ENCODE measurements at places on chromosomes 7 and 10.

GRCh38 chr7:70712942-70713341 is 419.0 kb upstream of the GALNT17 start:
- no peak for DNase-seq

GRCh38 chr10:102069071-102069470 is 3.9 kb downstream of the HPS6 start:
- no peak for DNase-seq

GRCh38 chr10:3231951-3232730 is 59.6 kb upstream of the PITRM1 start:
- no peak for DNase-seq

- DNase-seq = no peak
These were observed 221.8 kb upstream of the PPP1R3A start for GRCh38 chr7:114140561-114140960.

- no peak for DNase-seq
These were observed 348.7 kb upstream of the NFE2L3 start for GRCh38 chr7:25803117-25803887.

DNA sequence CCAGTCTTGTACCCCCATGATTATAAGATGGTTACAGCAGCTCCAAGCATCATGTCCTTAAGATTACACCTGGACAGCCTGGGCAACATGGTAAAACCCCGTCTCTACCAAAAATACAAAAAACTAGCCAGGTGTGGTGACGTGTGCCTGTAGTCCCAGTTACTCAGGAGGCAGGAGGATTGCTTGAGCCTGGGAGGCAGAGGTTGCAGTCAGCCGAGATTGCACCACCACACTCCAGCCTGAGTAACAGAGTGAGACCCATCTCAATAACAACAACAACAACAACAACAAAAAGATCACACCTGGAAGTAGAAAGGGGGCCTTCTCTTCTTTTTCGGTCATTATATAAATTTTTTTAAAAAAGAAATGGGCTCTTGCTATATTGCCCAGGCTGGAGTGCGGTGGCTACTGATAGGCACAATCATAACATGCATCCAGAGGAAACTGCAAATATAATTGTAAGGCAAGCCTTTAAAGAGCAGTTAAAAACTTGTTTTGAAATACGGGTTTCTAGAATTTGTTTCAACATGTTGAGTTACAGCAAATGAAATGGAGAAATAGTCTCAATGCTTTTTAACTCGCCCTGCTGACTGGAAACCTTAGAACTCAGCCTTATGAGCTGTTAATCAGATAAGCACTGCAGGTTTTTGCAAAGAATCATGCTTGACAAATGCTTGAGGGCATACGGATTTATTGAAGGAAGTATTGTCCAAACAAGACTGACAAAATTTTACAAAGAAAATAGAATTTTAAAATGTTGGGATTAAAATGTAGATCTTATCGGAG is 4.7 kb upstream of the ENTPD7 start:
- DNase-seq = peak; percentile 97

GRCh38 chr10:6239213-6239991 is 36.7 kb downstream of the PFKFB3 start:
- peak; percentile 91 for DNase-seq

- DNase-seq = no peak
These were observed 89.4 kb downstream of the SH3PXD2A start for GRCh38 chr10:103765981-103766380.

DNA sequence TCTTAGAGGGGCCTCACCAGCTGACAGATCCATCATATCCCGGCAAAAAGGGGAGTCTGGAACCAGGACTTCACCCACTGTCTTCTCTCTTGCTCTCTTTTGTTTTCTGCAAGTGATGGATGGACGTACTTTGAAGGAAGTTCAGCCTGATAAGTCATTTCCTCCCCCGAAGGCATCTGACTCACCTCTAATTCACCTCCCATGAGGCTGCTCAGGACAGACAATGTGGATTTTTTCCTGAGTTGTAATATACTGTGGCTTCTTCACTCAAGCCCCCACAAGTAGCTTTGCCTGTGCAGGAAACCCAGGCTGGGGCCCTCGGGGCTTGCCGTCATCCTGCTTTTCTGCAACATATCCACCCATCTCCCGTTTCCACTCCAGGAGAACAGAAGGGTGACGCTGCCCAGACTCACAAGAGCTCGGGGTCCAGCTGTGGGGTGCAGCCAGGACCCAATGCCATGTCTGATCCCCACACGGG is 70.4 kb downstream of the ASB13 start:
- DNase-seq = peak; percentile 97

GRCh38 chr10:50615658-50616057 is 8.1 kb downstream of the SGMS1 start:
- DNase-seq = no peak

DNA sequence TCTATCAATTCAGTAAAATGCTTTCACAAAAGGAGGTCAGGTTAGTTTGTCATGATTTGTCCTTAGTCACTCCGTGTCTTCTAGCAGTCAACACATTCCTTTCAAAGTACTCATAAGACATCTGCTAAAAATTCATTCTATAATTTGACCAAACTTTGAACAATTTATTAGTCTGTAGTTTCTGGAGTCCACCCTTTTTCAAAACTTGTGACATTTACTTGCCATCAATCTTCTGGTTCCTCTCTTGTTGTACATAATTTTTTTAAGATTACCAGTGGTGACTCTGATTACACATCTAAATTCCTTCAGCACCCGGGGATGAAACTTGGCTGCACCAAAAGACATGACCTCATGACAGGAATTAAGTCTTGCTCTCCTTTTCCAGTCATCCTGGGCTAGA is 130.1 kb downstream of the NEBL start:
- peak; percentile 5 for DNase-seq

DNA sequence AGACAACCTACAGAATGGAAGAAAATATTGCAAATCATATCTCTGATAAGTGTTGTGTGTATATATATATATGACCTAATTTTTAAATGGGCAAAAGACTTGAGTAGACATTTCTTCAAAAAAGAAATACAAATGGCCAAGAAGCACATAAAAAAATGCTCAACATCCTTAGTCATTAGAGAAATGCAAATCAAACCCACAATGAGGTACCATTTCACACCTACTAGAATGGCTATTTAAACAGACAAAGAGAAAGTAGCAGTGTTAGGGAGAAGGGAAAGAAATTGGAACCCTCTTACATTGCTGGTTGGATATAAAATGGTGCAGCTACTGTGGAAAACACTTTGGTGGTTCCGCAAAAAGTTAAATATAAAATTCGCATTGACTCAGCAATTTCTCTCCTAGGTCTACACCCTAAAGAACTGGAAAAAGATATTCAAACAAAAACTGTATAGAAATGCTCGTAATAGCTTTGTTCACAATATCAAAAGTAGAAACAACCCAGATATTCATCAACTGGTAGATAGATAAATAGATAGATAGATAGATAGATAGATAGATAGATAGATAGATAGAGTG is 16.3 kb downstream of the ACSL5 start:
- DNase-seq = no peak

GRCh38 chr7:133376514-133376913 is 123.6 kb downstream of the EXOC4 start:
- DNase-seq = no peak

DNA sequence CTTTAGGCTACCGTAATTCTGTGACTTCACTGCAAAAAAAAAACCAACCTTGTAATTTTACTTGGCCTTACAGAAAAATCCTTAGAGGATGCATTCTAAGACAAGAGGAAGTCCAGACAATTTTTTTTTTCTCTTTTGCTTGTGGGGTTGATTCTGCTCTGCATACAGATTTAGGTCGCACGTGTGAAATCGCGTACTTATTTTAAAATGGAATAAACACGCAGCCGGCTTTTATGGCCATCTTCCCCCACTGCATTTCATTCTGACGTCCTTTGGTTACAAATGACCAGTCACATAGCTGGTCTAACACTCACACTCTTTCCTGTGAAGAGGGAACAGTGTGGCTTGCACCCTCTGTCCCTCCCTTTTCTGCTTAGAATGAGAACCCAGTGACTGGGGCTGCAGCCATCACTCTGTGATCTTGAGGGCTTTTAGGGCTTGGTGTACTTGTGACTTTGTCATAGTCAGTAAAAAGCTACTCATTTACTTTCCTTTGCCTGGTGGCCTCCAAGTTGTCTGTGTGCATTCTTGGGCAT is 63.6 kb upstream of the CARD11 start:
- no peak for DNase-seq

DNA sequence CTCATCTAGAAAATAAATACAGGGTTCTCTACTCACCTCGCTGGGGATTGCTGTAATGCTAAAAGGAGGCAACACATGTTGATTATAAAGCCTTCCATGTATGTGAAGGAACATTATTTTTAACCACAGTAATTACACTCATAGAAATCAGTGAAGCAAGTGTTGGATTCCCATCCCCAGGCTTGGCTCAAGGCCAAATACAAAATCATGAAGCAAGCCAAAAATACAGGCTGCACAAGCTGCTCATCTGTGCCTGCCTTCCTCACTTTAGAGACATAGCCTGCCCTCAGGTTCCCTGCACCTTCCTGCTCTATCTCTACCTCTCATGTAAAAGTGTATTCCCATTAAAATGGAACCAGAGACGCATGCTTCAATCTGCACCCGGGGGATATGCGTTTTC is 1077.1 kb upstream of the C7orf33 start:
- no peak for DNase-seq

DNA sequence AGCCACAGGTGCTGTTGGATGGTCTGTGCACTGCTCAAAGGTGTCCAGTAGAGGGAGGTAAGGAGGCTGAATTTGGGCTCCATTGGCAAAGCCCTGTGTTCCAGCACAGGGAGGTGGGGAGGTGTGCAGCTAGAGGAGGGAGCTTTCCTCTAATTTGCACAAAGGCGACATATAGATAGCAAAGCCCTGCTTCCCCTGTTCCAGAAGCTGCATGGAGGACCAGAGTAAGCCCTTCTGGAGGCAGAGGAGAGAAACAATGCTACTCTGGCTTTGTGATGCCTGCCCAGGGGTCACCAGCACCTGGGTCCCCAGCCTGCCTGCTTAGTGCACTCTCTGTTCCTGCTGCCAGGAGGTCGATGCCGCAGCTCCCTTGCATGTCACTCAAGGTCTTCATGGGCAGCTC is 3.4 kb upstream of the ARHGAP22 start:
- no peak for DNase-seq

All from epithelial cell of prostate (primary cell).